Activated T-cell treated with anti-CD3 and anti-CD28 coated beads, Interleukin-2, amount 50 U/mL, for 72 hours (primary cell): ENCODE measurements at places on chromosomes 13 and 19. TPM values are rescaled to one million over a fixed set of nuclear protein-coding genes. Genes with fewer than 3 reads are reported as not detected.

DNA sequence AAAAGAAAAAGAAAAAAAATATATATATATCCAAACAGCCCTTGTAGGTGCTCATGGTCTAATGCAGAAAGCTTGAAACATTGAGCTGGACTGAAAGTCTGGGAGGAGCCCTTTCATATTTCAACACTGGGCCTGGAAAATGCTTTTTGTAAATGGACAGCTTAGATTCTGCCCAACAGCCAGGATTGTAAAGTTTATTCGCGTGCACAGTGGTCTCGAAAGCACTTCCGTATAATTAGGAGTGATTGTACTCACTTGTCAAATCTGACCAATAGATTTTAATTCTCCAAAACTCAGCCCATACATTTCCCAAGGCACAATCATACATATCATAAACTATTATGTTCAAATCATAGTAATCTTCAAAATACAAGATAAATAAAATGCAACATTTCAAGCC lies 260.1 kb downstream of the COL4A1 start:
- no peak overlapping the region for H3K4me3 ChIP-seq
- H3K27ac ChIP-seq, result no peak overlapping the region
- H3K27me3 ChIP-seq, result peaks cover 16% of the 10 kb centered on the region
- peaks cover 4% of the 10 kb centered on the region for H3K4me1 ChIP-seq
- DNase-seq, result no peak

GRCh38 chr13:66212511-66212910 lies 1017.6 kb downstream of the PCDH9 start:
- no peak overlapping the region for H3K4me3 ChIP-seq
- no peak overlapping the region for H3K27ac ChIP-seq

- H3K27me3 ChIP-seq, result no peaks in the 10 kb centered on the region
- no peak overlapping the region for H3K27ac ChIP-seq
- DNase-seq, result no peak
Measured at GRCh38 chr13:73018336-73018735, 40.5 kb upstream of the KLF5 start.

- no peaks in the 10 kb centered on the region for H3K36me3 ChIP-seq
- H3K27ac ChIP-seq, result no peak overlapping the region
- DNase-seq, result no peak
Measured at GRCh38 chr19:8388612-8388958, 1.6 kb upstream of the RAB11B start.

The KCNK6 gene
- total RNA-seq, result 10.3 TPM

DNA sequence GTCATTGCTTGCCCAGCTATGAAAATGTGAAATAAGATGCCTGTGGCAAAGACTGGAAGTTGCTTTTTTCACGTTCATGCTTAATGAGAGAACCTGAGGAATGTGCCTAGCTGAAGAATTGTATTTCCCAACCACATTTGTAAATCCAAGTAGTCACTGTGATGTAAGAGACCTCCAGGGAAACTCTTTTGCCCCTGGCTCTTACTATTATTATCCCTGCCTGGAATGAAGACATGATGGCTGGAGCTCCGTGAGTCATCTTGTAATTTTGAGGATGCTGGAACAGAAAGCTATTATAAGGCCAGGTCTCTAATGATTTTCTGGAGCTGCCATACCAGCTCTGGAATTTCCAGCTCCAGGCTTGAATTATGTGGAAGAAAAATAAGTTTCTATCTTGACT lies 894.3 kb downstream of the DIAPH3 start:
- H3K36me3 ChIP-seq, result no peaks in the 10 kb centered on the region
- H3K27me3 ChIP-seq, result no peaks in the 10 kb centered on the region
- DNase-seq, result no peak
- H3K27ac ChIP-seq, result no peak overlapping the region
- no peaks in the 10 kb centered on the region for H3K4me1 ChIP-seq

- H3K27me3 ChIP-seq, result no peaks in the 10 kb centered on the region
- H3K36me3 ChIP-seq, result peaks cover 21% of the 10 kb centered on the region
- no peak overlapping the region for H3K4me3 ChIP-seq
- peak overlapping the region; percentile 25 for H3K27ac ChIP-seq
- peaks cover 54% of the 10 kb centered on the region for H3K4me1 ChIP-seq
Measured at GRCh38 chr13:40553356-40553755, 113.1 kb downstream of the FOXO1 start.

GRCh38 chr13:26534036-26534726 lies 23.3 kb upstream of the WASF3 start:
- DNase-seq, result no peak
- H3K27me3 ChIP-seq, result peaks cover 13% of the 10 kb centered on the region
- H3K4me3 ChIP-seq, result no peak overlapping the region
- no peaks in the 10 kb centered on the region for H3K36me3 ChIP-seq

- no peak for DNase-seq
- no peaks in the 10 kb centered on the region for H3K4me1 ChIP-seq
- no peak overlapping the region for H3K4me3 ChIP-seq
Measured at GRCh38 chr19:12859546-12859945, 21.2 kb downstream of the MAST1 start.

DNA sequence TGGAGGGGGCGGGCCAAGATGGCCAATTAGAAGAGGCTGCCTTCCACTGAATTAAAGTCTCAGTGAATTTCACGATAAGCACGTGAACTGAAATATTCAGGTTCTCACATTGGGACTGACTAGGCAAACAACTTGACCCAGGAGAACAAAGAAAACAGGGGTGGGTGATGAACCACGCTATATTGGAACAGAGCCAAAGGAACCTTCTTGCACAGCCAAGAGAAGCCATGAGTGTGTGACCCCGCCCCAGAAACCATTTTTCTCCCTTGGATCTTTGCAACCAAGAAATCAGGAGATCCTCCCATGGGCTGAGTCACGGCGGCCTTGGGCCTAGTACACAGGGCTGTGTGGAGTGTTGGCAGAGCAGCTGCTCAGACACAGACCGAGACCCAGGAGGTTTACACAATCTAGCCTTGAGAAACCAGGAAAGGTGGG lies 36.8 kb downstream of the ERICH4 start:
- H3K4me1 ChIP-seq, result no peaks in the 10 kb centered on the region
- H3K36me3 ChIP-seq, result no peaks in the 10 kb centered on the region
- no peak overlapping the region for H3K4me3 ChIP-seq
- H3K27ac ChIP-seq, result no peak overlapping the region
- no peak for DNase-seq
- peaks cover 45% of the 10 kb centered on the region for H3K27me3 ChIP-seq

- no peak for DNase-seq
- H3K27me3 ChIP-seq, result no peaks in the 10 kb centered on the region
- no peaks in the 10 kb centered on the region for H3K4me1 ChIP-seq
- no peak overlapping the region for H3K4me3 ChIP-seq
- H3K27ac ChIP-seq, result no peak overlapping the region
Measured at GRCh38 chr13:106432636-106433035, 102.8 kb downstream of the EFNB2 start.

DNA sequence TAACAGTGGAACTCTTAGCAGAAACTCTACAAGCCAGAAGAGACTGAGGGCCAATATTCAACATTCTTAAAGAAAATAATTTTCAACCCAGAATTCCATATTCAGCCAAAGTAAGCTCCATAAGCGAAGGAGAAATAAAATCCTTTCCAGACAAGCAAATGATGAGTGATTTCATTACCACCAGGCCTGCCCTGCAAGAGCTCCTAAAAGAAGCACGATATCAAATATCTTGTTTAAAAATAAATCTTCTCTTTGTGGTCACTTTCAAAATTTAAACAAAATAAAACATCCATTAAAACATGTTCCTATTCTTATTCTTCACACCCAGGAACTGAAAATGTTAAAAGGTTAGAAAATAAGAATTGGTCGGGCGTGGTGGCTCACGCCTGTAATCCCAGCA lies 13.7 kb downstream of the MICU2 start:
- H3K4me3 ChIP-seq, result no peak overlapping the region
- H3K27ac ChIP-seq, result no peak overlapping the region
- no peaks in the 10 kb centered on the region for H3K36me3 ChIP-seq
- peaks cover 51% of the 10 kb centered on the region for H3K4me1 ChIP-seq
- DNase-seq, result no peak
- H3K27me3 ChIP-seq, result no peaks in the 10 kb centered on the region

DNA sequence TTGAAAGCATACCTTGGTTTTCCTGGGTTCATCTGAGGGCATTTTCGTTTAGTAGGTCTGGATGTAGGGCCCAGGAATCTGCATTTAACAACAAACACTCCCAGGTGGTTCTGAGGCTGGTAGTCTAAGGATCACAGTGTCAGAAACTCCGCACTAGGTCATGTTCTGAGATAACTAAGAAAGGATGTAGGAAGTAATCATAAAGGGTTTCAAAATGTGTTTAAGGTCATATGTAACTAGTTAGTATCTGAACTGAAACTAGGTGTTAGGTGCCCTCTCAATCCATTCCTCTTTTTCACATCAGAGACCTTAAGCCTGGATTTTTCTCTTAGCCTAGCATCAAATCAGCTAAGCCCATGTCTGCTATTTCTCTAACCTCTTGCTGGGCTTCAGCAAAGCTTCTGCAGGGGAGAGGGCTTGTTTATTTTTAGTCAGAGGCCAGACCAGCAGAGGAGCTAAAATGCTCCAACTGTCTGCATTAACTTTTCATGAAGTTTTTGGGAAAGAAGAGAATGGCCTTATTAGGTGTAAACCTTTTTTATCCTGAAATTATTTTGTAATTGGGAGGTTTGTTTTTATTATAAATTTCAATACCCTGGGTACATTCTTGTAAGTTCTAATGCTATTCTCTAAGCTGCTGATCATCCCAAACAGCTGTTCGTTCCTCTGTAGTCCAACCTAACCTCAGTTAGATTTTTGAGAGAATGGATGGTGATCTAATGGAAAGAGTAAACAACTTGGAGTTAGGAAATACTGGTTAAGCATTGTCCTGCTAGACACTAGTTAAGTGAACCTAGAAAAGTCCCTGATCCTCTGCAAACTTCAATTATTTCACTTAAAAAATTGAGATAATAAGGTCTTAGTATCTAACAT lies 262.8 kb upstream of the RFC3 start:
- H3K27me3 ChIP-seq, result peaks cover 7% of the 10 kb centered on the region
- DNase-seq, result no peak
- no peak overlapping the region for H3K4me3 ChIP-seq
- H3K27ac ChIP-seq, result peak overlapping the region; percentile 31
- H3K36me3 ChIP-seq, result peaks cover 5% of the 10 kb centered on the region

DNA sequence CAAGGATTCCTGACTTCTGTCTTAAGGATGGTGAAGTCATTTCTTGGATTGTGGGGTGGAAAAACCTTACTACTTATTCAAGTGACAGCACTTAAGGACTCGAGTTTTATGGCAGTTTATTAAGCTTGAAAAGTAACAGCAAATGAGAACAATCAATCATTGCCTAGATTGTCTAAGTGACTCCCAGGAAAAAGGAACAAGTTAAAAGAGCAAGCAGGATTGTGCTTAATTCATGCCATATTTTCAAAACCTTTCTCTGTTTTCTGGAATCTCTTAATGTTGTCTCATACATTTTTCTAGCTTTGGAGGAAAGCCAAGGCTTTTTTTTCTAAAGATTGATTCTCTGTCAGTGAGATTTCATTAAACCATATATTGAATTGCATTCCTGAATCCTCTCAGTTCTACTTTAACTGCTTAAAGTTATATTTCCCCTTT lies 236.2 kb upstream of the HTR2A start:
- H3K4me1 ChIP-seq, result no peaks in the 10 kb centered on the region
- no peaks in the 10 kb centered on the region for H3K36me3 ChIP-seq

DNA sequence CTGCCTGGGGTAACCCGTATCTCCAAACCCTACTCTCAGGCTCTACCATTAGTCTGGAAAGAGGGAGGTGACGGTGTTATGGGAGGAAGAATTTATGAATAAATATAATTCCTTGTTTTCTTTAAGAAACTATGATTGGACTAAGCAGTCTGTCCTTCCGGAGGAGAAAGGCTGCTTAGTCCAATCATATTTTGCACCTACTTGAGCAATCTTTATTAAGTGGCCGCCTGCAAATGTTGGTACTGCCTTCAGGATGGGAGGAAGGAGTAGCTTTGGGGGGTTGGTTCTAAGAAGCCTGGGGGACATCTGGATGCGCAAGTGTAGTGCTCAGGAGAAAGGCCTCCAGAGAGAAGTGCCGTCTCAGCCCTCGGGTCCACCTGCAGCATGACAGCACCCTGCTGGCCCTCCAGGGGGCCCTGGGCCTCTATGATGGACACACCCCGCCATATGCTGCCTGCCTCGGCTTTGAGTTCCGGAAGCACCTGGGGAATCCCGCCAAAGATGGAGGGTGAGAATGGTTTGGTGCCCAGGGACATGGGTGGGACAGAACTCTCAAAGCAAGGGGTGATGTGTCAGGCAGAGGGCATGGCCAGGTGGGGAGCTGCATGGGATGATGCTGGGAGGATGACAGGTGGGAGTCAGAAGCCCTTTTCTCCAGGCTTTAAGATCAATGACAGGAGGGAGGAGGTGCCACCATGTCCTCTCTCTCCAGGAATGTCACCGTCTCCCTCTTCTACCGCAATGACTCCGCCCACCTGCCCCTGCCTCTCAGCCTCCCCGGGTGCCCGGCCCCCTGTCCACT lies 4.1 kb downstream of the ACP4 start:
- H3K4me1 ChIP-seq, result no peaks in the 10 kb centered on the region
- H3K27me3 ChIP-seq, result no peaks in the 10 kb centered on the region
- peak; percentile 40 for DNase-seq

The TMEM272 gene
- total RNA-seq, result 0.30 TPM

The HS6ST3 gene
- not detected for total RNA-seq

DNA sequence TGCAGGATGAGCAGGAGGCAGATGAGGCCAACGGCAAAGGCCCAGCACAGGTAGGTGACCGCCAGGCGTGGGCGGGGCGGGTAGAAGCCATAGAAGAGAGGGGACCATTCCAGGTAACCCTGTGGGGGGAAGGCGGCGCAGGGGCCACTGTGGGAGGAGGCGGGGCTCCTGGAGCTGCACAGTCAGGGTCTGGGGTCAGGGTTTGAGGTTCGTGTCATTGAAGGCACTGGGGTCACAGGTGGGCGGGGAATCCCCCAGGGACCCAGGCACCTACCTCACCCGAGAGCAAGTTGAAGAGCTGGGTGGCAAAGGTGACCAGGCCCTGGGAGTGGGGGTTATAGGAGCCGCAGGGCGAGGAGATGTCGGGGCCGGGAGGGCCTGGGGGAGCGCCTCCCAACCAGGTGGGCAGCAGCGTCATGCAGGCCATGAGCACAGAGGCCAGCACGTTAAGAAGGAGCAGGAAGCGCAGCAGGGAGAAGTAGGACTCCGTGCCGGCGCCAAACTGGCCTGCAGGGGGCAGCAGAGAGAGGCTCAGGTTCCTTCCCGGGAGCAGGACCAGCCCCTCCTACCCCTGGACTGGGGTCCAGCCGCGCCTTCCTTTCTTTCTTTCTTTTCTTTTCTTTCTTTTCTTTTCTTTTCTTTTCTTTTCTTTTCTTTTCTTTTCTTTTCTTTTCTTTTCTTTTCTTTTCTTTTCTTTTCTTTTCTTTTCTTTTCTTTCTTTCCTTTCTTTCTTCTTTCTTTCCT lies 4.6 kb downstream of the TMC4 start:
- peak; percentile 92 for DNase-seq
- H3K27me3 ChIP-seq, result peaks cover 21% of the 10 kb centered on the region
- peak overlapping the region; percentile 22 for H3K4me3 ChIP-seq
- no peaks in the 10 kb centered on the region for H3K36me3 ChIP-seq
- H3K4me1 ChIP-seq, result peaks cover 21% of the 10 kb centered on the region
